ENCODE measurements at places on chromosomes 2 and 18. TPM values are rescaled to one million over a fixed set of nuclear protein-coding genes. Genes with fewer than 3 reads are reported as not detected.

The HK2 gene
- total RNA-seq = 42.6 TPM

The COL5A2 gene
- 0.60 TPM for total RNA-seq

The OXER1 gene
- not detected for total RNA-seq

The IL1B gene
- total RNA-seq = not detected

The LRP2 gene
- total RNA-seq = not detected

The SCN3A gene
- total RNA-seq = not detected

The HOXD11 gene
- total RNA-seq = not detected

The ATG16L1 gene
- total RNA-seq = 48.1 TPM

The ZNF385B gene
- not detected for total RNA-seq

The DOK1 gene
- 30.7 TPM for total RNA-seq

The ZC3H6 gene
- total RNA-seq = 14.7 TPM

The ZRANB3 gene
- 8.0 TPM for total RNA-seq

The BIN1 gene
- 157 TPM for total RNA-seq

The DRC1 gene
- not detected for total RNA-seq

The OST4 gene
- 380 TPM for total RNA-seq

The CCDC74B gene
- total RNA-seq = 0.77 TPM

The ADRA2B gene
- total RNA-seq = 0.13 TPM

The CENPO gene
- 39.0 TPM for total RNA-seq

The SRD5A2 gene
- total RNA-seq = not detected

The DGUOK gene
- 70.2 TPM for total RNA-seq

The CERKL gene
- total RNA-seq = not detected

The RIT2 gene
- not detected for total RNA-seq

The TUBA3E gene
- not detected for total RNA-seq

The ZNF892 gene
- 3.5 TPM for total RNA-seq

The MYOM1 gene
- 2.0 TPM for total RNA-seq

The SULT1C4 gene
- not detected for total RNA-seq

The CELF4 gene
- total RNA-seq = not detected

All from activated naive CD4-positive, alpha-beta T cell treated with anti-CD3 and anti-CD28 coated beads, Interleukin-2, amount 10 ng/mL, durations not matched to agents 5 hours and 36 hours (primary cell).